GM10248 (cell line): ENCODE measurements at places on chromosomes 2 and 18.

DNA sequence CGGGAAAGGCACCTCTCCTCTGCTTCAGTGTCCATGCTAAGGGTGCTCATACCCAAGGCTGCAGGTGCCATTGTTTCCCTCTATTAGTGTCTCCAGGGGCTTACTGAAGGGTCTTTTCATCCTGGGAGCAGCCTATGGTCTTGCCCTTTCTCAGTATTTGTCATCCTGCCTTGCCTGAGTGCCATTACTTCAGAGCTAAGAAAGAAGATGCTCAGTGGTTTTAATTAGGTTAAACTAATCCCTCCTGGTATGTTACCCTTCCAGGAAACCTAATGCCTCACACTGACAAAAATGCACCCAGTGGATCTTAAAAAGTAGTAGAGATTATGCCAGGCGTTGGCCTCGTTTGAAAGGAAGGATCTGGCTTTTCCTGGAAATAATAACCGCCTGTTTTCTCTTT lies 151.4 kb downstream of the LRRTM1 start:
- DNase-seq = no peak

DNA sequence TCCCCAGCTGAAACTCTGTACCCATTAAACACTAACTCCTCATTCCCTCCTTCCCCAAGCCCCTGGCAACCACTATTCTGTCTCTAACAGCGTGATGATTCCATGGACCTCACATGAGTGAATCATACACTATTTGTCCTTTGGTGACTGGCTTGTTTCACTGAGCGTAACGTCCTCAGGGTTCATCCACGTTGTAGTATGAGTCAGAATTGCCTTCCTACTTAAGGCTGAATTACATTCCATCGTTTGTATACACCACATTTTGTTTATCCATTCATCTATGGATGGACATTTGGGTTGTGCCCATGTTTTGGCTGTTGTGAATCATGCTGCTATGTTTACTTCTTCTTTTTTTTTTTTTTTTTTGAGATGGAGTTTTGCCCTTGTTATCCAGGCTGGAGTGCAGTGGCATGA lies 19.6 kb upstream of the CABLES1 start:
- DNase-seq = no peak

GRCh38 chr18:66110607-66111006 lies 359.8 kb downstream of the CDH7 start:
- DNase-seq = no peak

DNA sequence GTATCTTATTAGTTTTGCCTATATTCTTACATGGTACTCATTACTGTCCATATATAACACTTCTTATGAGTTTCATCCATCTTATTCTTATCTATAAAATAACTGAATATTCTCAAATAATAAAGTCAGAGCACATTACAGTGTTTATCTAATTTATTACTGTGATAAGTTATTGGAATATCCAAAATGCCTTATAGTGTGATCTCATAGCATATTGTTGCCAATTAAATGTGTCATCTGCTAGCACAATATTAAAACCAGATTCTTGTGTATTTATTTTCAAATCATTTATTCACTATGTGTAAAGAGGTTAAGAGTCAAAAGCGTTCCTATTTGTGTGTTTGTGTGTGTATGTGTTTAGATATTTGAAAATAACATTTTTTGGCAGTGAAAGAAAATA lies 151.9 kb downstream of the WDR7 start:
- DNase-seq = no peak

GRCh38 chr2:8925411-8925810 lies 78.1 kb downstream of the MBOAT2 start:
- DNase-seq = no peak

GRCh38 chr18:60895181-60895580 lies 438.0 kb upstream of the CDH20 start:
- DNase-seq = no peak

DNA sequence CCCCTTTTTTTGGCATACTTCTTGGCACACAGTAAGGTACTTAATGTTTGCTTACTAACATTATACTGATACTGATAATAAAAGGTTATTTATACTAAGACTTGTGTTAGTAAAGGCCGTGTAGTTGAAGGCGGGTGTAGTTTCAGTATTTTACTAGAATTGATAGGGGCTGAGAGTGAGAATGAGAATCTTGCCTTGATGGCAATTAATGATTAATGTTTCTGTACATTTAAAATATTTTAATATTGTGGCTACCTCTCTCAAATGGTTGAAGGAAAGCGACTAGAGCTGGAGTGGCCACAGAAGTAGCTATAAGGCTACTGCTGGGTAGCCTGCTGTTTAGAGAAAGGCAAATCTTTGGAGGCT lies 29.3 kb downstream of the PELI1 start:
- no peak for DNase-seq

- DNase-seq = no peak
These were observed 164.6 kb downstream of the HDAC4 start for GRCh38 chr2:239236043-239236807.

GRCh38 chr2:197057959-197058358 lies 131.5 kb upstream of the PGAP1 start:
- no peak for DNase-seq

GRCh38 chr18:60182223-60182622 lies 190.4 kb downstream of the MC4R start:
- DNase-seq = no peak

DNA sequence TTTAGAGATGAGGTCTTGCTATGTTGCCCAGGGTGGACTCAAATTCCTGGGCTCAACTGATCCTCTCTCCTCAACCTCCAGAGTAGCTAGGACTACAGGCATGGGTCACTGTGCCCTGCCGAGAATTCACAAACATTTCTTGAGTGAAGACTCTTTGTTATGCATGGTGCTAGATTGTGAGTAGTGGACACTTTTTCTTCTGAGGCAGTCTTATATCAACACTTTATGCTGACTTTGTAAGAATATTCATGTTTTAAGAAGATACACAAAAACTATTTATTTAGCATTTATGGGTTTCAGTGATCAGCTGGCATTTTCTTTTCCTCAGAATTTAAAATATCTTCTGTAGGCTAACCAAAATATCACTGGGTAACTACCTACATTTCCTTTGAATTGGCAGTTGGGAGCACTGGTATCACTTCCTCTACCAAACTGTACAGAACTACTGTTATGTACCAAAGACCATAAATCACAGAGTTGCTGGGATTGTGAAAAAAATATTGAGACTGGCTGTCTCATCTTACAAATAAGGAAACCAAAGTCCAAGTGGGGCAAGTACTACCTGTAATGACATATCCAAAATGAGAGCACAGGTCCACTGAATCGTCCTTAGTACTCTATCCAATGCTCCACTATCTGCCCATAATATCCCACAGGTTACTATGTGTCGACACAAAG lies 34.0 kb downstream of the DOCK10 start:
- no peak for DNase-seq

DNA sequence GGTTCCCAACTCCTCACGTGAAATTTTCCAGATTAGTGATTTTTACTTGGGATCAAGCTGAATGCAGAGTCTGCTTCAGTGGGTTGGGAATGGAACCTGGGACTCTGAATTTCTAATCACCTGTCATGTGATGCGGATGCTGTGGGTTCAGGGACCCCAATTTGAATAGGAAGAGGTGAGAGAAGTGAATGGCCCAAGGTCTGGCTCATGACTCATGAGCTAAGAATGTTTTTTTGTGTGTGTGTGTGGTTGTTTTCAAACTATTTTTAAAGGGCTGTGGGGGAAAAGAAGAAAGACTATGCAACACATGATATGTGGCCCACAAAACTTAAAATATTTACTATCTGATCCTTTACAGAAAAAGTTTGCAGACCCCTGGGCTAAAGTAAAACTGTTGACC lies 108.5 kb upstream of the CYRIA start:
- no peak for DNase-seq

- no peak for DNase-seq
These were observed 169.5 kb upstream of the COPS8 start for GRCh38 chr2:236916181-236916580.

GRCh38 chr2:170973492-170974303 lies 44.6 kb downstream of the GORASP2 start:
- peak; percentile 96 for DNase-seq

DNA sequence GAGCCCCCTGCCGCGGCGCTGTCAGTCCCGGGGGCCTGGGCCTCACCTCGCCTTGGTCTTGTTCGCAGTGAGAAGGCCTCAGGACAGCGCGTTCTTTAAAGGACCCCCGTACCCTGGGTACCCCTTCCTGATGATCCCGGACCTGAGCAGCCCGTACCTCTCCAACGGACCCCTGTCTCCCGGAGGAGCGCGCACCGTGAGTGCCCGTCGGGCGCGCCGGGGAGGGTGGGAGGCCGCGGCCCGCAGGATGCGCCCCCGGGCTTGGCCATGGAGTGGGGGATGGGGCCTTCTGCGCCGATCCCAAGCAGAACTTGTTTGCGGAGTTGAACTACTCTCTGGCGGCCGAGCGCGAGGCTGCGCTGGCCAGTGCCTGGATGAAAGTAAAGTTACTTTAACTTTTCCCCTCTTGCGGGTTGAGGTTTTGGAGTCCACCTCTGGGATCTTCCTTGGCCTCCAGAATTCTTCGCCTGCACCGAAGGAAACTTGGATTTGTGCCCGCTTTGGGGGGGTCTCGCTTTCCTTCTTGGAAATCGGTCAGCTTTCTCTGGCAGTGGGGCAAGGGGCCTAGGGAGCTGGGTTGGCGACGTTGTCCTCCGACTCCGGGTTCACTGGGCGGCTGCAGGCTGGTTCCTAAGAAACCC lies 1.2 kb downstream of the TCF7L1 start:
- DNase-seq = no peak

- DNase-seq = no peak
These were observed 719.5 kb downstream of the DPP10 start for GRCh38 chr2:115161771-115162493.

DNA sequence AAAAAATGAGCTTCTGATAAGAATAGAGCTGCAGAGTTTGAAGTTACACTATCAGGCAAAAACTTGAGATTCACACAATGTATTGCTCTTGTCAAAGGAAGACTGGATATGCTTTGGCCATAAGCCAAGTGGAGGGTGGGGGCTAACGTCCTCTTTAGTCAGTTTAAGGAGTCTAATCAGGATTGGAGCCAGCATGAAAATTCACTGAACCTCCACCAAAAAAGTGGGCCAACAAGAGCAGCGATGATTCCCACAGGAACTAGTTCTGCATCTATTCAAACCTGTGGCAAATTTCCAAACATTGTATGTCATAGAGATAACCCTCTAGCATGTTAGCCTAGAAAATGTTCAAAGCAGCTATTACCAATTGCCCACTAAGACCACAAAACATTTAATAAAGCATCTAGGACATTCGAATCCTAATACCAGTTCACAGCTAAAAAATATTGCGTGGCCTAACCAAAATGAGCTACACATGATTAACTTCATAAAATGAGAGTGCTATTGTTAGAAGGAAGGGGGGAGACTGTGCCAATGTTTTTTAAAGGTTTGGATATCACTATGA lies 43.5 kb upstream of the TMEM247 start:
- no peak for DNase-seq

- DNase-seq = no peak
These were observed 42.1 kb downstream of the SAP130 start for GRCh38 chr2:127985735-127986134.

- DNase-seq = no peak
These were observed 75.4 kb downstream of the EMX1 start for GRCh38 chr2:72992734-72993102.

GRCh38 chr18:26555804-26556553 lies 7.6 kb upstream of the KCTD1 start:
- DNase-seq = no peak

- DNase-seq = no peak
These were observed 102.6 kb downstream of the HS6ST1 start for GRCh38 chr2:128215897-128216642.

DNA sequence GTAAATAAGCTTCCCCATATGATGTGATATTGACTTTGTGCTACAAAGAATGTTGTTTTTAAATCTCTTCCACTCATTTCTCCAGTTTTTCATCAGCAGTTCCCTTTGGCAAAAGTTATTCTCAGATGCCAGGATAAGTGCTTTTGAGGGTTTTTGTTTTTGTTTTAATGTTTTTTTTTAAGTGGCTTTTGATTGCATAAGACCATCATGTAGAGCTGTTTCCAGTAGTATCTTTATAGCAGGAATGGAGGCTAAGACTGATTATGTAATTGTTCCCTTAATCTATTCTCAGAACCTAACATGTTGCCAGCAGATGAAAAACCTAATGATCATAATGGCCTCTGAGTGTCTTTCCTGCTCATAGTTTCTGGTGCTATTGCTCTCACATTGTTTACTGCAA lies 77.9 kb downstream of the CABLES1 start:
- no peak for DNase-seq

GRCh38 chr2:189803431-189803830 lies 19.2 kb downstream of the PMS1 start:
- DNase-seq = no peak

DNA sequence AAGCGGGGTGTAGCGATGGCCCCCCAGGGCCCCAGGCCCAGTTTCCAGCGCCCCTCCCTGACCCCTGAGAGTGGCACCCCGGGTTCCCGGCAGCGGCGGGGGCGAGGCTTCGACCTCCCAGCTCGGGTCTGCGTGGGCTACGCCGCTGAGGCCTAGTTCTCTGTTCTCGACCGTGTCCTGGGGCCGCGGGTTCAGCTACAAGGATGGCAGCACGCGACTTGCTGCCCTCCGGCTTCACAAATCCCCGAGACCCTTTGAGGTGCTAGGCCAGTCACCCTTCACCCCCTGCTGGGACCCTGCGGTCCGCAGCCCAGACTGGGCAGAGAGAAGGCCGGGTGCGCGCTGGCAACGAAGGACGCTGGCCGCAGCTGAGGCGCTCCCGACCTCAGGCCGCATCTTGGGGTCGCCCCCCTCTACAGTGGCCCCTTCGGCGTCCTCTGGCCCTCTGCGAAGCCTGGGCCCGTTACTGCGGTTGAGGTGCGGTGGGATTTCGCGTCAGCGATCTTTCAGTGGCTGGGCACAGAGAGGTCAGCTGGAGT lies 1.2 kb downstream of the OTX1 start:
- peak; percentile 27 for DNase-seq

DNA sequence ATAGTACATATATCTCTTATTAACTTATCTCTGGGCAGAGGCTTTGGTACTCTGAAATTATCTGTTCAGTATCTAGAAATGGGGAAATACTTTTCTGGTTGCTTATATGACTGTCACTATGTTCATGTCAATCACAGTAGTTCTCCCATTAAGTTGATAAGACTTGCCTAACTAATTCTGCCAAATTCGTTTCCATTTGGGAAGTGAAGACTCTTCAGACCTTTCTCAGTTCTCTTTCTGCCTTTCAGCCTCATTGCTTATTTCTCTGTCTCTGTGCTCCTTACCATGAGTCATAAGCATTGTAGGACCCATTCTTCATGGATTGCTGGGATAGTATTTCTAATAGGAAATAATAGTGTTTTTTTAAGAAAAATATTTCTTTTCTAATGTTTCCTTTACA lies 113.5 kb downstream of the PHLPP1 start:
- DNase-seq = no peak

DNA sequence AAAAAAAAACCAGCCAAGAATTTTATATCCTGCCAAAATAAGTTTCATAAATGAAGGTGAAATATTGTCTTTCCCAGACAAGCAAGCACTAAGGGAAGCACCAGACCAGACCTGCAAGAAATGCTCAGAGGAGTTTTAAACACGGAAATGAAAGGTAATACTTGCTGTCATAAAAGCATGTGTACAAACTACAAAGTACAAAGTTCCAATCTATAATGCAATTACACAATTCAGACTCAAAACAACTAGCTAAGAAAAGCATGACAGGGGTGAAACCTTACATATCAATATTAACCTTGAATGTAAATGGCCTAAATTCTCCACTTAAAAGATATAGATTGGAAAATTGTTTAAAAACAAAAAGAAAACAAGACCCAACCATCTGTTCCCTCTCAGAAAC lies 45.0 kb upstream of the ASXL3 start:
- no peak for DNase-seq
